ENCODE measurements at places on chromosomes 12 and 14.

GRCh38 chr12:73486256-73486655, 1051.4 kb upstream of the ATXN7L3B start:
- no peak for DNase-seq

- no peak for DNase-seq
Measured at GRCh38 chr12:64171715-64172114, 50.4 kb downstream of the KICS2 start.

DNA sequence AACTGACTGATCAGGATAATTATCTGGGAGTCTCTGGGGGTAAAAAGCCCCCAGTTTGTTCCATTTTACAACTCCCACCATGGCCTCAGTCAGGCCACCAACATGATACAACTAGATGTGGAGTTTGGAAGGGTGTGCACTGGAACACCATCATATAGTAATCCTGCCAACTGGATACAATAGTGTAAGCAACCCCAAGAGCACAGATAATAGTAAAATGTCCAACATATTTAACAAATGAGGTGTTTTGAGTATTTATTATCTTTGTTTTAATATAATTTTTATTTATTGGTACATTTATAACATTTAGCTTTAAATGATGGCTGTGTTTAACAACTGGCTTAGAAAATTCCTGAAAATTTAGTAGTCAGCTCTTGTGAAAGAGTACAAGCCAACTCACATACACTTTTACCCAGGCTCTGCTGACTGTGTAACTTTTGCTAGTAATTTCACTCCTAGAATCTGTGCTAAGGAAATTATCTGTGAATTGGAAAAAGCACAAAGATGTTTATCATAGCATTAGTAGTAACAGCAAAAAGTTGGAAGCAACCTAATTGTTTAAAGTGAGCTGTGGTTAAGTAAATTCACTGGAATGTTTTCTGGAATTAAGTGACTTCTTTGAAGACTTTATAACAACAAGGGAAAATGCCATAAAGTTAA, 196.8 kb downstream of the RAD51B start:
- no peak for DNase-seq

- DNase-seq: no peak
Measured at GRCh38 chr12:75585330-75585729, 73.9 kb upstream of the KRR1 start.

- no peak for DNase-seq
Measured at GRCh38 chr12:111156304-111156703, 212.6 kb downstream of the PHETA1 start.

DNA sequence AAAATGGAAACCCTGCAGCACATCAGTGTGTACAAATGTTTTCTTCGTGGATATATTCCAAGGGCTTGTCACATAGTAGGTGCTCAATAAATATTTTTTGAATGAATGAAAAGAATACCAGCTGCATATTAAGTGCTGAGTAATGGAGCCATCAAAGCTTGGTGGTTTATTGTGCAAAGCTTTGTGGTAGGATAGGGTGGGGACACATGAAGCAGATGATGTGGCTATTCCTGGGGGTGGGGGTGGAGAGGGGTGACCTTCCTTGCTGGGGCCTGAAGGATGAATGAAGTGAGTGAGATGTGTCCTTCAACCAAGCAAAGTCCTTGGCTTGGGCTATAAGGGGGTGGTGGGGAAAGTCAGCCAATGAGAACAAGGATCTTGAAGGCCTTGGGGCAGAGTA, 4.3 kb upstream of the KRT81 start:
- DNase-seq: no peak

- no peak for DNase-seq
Measured at GRCh38 chr12:54287261-54288157, 7.0 kb downstream of the HNRNPA1 start.

- DNase-seq: no peak
Measured at GRCh38 chr12:51850965-51851299, 2.4 kb upstream of the FIGNL2 start.

- DNase-seq: no peak
Measured at GRCh38 chr12:41745593-41745992, 399.1 kb downstream of the GXYLT1 start.

GRCh38 chr12:91561301-91561957, 378.8 kb upstream of the DCN start:
- DNase-seq: no peak

GRCh38 chr14:77120771-77121743, 20.5 kb downstream of the ZDHHC22 start:
- no peak for DNase-seq

- DNase-seq: no peak
Measured at GRCh38 chr12:72110937-72111650, 161.1 kb upstream of the TRHDE start.

DNA sequence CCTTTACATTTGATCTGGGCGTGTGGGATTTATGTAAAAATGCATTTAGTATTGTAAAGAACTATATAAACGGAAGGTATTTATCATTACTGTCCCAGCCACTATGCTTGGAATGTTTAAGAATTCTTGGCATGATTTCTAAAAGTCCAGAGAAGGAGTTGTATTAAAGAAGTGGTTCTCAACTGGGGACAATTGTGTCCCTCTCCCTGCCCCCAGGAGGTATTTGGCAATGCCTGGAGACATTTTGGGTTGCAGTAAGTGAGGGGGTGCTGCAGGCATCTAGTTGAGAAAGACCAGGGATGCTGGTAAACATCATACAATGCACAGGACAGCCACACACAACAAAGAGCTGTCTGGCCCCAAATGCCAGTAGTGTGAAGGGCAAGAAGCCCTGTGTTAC, 7.2 kb downstream of the SLC38A1 start:
- DNase-seq: no peak

GRCh38 chr12:131119936-131120335, 166.2 kb downstream of the ADGRD1 start:
- no peak for DNase-seq

DNA sequence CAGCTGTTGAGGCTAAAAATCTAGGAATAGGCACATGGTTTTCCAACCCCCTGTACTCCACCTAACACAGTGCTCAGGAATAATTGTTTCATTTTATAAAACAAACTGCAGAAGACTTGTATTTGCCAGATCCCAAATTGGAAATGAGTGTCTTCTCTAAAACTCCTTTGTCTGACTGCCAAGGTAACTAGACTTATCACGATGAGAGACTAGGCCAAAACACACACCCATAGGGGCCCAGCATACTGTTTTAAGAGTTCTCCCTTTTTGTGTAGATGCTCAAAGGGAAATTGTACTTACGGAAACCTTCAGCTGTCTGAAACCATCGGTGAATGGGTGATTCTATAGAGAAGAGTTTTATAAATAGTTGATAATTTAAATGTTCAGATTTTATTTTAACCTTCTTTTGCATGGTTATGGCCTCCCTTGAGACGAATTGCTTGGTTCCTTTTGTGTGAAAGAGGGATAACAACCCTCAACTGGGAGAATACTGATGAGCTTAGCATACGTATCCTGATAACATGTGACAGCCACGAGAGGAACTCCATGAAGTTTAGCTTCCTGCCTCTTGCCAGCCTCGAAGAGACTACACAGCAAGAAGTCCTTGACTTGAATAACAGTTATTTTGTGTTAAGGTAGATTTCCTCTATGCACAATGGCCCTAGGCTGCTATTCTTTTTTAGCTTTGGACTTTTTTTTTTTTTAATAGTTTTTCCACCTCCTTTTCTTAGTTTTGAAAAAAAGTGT, 103.3 kb downstream of the PELI2 start:
- no peak for DNase-seq

DNA sequence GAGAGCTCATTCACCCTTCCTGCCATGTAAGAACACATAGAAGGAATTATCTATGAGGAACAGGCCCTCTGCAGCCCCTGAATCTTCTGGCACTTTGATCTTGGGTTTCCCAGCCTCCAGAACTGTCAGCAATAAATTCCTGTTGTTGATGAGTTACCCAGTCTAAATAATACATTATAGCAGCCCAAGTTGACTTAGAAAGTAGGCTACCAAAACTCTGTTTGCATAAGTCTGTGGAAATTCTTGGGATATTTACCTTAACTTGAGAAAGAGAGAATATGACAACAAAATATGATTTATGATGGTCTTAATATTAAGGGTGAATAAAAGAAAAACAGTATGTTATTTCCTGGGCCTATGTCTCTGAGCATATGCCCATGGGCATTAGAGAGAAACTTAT, 433.0 kb upstream of the LMO3 start:
- no peak for DNase-seq

- no peak for DNase-seq
Measured at GRCh38 chr12:81819991-81820633, 61.0 kb upstream of the PPFIA2 start.

DNA sequence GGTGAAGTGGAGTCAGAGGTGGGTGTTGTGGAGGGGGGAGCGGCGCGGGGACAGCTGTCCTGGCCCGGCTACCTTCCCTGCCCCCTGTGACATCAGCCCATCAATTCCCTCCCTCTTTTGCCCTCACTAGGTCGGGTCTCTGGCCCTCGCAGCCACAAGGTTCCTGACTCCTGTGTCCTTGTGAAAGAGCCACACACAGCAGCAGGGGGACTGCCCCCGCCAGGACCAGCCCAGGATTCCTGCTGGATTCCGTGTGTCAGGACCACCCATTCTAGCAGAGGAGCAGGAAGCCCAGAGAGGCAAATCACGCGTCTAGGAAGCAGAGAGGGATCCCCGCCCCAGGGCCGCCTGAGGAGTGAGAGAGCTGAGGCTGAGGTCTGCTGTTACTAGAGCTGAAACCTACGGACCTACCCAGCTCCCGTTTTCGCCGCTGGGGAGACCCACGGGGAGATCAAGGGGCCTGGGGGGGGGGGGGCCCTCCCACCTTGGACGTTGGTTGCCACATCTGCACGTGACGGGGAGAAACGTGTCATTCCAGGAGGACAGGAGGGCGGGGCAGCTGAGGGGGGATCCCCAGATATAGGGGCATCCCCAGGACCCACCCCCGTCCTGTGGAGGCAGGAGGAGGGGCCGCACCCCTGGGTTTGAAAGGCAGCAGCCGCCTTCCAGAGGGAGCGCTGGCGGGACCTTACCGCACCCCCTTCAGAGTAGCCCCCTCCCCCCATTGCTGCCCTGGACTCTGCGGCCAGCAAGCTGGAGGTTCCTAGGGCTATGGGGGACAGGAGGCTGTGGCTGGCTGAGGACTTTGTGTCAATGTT, 12.5 kb upstream of the INF2 start:
- DNase-seq: peak; percentile 44

GRCh38 chr12:130162267-130162666, at the start of gene FZD10:
TSS of gene FZD10 (plus strand) at chr12:130162464. CDS start at chr12:130162943, 479 bp downstream.
- no peak for DNase-seq

GRCh38 chr14:68269136-68269927, 449.8 kb downstream of the RAD51B start:
- DNase-seq: no peak

DNA sequence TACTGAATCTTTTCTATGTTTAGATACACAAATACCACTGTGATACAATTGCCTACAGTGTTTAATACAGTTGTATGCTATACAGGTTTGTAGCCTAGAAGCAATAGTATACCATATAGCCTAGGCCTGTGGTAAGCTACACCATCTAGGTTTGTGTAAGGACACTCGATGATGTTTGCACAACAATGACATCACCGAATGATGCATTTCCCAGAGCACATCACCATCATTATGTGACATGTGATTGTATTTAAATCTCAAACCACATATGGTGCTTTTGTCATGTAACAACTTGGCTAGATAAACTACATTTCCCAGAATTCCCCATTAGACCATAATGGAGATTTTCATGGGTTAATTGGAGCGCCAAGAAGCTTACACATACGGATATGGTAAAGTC, 128.4 kb upstream of the CPNE8 start:
- no peak for DNase-seq

DNA sequence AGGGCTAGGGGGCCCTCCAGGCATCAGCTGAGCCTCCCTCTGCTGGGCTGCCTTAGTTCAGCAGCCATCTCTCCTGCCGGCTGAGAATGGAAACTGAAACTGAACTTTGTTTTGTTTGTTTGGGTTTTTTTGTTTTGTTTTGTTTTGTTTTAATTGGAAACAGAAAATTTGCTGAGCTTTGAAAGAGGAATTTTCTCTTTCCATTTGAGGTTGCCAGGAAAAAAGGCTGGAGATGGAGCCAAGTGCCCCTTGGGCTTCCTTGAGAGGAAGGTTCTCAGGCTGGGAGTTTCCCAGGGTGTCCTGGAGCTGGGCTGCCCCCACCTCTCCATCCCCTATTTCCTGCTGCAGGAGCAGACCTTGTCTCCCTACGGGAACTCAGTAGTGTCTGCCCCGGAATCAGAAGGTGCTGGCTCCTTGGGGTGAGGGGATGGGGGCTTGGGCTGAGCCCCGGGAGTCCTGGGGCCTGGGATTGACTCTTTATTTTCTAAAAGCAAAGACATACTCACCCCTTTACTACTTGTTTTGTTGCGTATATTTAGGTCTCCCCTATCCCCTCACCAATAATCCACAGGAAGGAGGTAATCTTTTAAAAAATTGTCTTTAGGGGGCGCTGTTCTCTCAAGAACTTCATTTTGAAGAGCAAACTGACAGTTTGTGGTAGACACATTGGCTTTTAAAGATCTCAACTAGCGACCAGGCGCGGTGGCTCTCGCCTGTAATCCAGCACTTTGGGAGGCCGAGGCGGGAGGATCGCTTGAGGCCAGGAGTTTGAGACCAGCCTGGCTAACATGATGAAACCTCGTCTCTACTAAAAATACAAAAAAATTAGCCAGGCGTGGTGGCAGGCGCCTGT, 21.3 kb upstream of the OASL start:
- DNase-seq: no peak
